ENCODE measurements at places on chromosomes 12 and 14.

DNA sequence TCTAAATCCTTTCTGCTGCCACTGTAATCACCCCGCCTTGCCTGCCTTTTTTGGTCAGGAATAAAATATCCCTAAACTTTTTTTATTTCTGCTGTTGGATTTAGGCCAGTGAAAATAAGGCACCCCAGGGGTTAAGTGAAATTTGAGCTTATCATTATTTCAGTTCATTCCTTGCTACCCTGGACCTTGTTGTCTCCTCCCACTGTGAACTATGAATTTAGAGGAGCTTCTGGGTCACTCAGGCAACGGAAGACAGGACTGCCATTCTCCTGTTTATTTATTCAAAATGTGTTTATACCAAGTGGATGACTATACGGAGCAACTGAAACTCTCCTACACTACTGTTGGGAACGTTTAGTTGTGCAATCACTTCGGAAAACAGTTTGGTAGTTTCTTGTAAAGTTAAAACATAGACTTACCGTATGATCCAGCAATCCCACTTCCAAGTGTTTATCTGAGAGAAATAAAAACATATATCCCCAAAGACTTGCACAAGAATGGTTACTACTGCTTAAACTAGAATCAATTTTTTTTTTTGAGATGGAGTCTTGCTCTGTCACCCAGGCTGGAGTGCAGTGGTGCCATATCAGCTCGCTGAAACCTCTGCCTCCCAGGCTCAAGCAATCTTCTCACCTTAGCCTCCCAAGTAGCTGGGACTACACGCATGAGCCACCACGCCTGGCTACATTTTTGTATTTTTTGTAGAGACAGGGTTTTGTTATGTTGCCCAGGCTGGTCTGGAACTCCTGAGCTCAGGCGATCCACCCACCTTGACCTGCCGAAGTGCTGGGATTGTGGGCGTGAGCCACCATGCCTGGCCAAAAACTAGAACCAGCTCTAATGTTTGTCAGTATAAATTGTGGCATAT is 2.3 kb upstream of the TRAFD1 start:
- no peak for DNase-seq

- no peak for DNase-seq
These were observed 590.0 kb downstream of the BCL11B start for GRCh38 chr14:98682033-98682432.

DNA sequence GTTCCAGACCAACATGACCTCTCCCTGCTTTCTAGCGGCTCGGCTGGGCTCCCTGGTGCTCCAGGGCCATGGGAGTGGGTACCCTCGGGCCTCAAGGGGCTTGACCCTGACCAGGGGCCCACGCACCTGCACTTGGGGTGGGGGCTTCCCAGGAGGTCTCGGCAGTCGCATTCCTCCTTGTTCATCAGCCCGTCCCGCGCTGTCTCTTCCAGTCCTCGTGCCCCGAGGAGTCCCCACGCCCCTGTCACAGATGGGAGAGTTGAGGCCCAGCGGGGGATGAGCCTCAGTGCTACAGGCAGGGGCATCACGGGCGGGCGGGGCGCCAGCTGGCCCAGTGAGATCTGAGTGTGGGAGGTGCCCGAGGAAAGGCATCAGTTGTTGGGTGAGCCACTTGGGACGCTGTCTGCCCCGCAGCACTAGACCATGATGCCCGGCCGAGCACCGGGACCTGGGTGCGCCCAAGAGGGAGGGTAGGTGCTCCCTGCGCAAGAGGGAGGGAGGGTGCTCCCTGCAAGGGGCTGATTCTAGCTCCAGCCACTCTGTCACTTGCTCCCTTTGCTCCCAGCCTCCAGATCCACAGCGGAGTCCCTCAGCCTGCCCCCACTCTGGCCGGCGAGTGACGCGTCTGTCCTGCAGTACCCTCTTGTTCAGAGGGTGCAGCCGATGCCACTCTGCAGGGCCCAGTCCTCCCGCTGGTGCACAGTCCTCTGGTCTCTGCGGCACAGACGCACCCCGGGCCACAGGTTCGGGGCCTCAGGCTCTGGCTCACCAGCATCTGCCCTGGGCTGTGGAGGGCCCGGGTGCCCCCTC is 23.8 kb downstream of the MMP17 start:
- no peak for DNase-seq

- DNase-seq: no peak
These were observed 22.2 kb downstream of the GSC start for GRCh38 chr14:94747739-94748138.
